ENCODE measurements at places on chromosomes 2 and 18.

- DNase-seq = no peak
These were observed 195.8 kb downstream of the HDAC4 start for GRCh38 chr2:239204876-239205468.

- DNase-seq = no peak
These were observed 246.3 kb upstream of the NRP2 start for GRCh38 chr2:205435970-205436369.

DNA sequence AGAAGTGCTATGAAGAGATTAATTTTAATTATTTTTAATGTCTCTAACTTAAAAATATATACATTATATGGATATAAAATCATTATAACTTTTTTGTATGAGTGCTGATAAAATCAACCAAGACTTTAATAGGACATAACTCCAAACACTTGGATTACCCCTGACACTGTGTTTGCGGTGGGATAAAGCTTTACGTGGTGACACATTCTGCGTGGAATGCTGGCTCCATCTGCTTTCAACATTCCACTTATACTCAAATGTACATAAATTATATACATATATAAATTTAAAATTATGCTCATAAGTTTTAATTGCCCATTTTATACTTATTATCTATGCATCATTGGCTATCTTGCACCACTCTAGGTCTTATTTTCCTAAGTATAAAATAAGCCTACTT lies 30.5 kb downstream of the LINC00305 start:
- DNase-seq = no peak

DNA sequence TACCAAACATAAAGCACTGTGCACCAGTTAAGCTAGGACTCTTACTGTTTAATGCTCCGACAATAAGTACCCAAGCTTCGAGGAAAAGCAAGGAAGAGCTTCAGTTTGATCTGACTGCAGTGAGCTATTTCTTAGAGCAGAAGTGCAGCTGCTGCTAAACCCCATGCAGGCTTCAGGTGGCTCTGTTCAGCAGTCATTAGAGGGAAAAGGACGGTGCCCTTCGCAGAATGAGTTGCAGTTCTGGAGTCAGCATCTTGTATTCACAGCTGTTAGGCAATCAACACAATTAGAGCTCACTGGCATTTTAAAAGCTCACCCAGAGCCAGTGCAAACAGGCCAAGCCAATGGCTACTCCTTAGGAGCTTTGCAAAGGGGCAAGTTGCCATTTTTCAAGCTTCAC lies 1.5 kb upstream of the CERKL start:
- no peak for DNase-seq

GRCh38 chr2:205352593-205352992 lies 329.7 kb upstream of the NRP2 start:
- no peak for DNase-seq

GRCh38 chr2:15940661-15941480 lies 521 bp downstream of the MYCN start:
- no peak for DNase-seq

GRCh38 chr2:188378371-188378950 lies 86.8 kb downstream of the GULP1 start:
- DNase-seq = no peak

DNA sequence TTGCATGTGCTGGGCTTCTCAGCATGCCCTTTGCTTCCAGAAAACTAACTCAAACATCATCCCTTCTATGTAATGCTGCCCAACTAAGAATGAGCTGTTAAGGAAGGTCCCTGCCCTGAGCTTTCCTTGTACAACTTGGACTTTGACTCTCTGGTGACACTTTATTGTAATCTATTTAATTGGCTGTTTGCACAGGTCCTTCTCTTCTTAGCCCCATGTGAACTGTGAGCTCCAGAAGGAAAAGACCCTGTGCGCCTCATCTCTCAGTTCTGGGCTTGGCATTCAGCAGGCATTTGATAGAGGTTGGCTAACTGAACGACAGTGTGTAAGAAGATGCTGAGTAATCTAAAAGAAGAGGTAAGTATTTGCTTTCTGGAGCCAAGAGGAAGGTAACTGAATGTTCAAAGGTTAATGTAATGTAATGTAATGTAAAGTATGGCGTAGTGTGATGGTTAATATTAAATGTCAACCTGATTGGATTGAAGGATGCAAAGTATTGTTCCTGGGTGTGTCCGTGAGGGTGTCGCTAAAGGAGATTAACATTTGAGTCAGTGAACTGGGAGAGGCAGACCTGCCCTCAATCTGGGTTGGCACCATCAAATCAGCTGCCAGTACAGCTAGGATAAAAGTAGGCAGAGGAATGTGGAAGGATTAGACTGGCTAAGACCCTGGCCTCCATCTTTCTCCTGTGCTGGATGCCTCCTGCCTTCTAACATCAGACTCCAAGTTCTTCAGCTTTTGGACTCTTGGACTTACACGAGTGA lies 60.8 kb upstream of the CCDC195 start:
- no peak for DNase-seq

DNA sequence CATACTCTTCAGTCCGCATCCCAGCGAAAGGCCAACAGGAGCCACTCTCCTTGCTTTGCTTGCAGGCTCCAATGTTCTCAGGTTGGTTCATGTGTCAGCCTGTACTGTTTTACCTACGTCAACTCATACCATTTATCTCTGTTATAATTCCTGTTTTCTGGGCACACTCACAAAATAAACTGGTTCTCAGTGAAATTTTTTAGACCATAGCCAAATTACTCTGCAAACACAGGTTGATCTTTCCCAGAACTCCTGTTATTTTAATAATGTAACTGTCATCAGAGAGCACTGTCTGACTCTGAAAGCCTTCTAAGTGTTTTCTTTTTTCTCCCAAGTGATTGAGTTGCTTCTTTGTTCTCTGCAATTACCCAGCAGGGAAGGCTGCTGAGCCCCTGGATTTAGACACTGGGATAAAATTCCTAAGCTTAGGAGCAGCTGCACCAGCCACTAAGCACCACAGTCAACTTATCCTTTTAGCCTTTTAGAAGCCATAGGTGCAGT lies 111.6 kb upstream of the PIEZO2 start:
- no peak for DNase-seq

DNA sequence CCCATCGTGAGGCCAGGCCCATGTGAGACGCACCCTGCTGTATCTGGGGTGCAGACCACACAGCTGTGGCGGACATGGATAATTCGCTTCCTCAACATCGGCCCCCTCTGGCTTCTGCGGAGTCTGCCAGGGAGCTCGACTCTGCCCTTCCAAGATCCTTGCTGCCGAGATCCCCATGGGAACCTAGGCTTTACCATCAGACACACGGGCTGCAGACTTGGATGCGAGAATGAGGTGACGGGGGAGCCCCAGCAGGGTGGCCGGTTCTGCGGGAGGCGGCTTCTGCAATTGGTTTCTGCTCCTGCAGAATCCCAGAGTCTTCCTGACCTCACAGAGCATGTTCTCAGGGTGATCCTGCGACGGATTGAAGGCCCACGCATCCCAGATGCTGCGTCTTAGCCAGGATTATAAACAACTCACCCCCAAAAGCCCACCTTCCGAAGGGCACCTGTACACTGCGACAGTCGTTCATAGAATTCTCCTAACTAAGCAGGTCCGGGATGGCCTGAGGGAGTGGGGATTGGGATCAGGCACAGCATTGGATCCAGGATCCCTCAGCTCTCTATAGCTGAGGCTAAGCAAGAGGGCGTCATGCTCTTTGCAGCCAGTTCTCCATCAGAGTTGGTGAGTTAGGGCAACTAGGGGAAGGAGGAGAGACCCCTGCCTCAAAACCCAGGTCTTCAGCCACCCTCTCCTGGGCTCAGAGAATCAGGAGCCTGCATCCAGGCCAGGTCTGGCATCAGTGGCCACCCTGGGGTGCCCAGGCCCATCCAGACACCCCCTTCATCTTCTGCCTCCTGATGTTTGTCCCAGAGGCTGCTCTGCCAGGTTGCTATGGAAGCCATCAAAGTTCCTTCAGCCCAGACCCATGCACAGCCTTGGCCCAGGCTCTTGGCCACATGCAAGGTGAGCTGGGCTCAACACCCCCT lies 74.7 kb upstream of the SNTG2 start:
- DNase-seq = no peak

DNA sequence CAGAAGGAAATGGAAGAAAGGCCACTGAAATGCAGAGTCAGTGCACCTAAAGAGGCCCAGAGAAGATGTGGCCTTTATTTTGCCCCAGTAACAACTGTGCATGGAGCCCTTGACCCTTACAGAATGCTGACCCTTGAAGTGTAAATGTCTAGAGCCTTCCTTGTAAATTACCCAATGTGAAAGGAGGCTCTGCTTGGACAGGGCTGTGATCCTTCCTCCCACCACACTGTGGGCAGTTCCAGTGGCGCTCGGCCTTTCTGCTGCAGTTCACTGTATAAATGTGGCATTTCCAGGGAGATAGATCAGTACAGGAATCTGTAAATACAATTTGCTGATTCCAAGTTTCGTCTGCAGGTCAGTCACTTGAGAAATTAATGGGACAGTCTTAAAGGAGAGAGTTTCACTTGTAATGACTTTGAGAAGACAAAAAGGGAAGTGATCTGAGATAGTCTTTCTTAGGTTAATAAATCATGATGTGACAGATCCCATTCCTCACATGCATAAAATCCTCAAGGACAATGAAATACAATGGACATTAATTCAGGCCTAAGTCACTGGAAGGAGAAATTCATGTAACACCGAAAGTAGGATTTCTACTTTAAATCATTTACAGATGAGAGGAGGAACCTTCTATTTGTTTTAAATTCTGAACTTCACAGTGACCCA lies 133.8 kb upstream of the LMAN1 start:
- no peak for DNase-seq

- DNase-seq = no peak
These were observed 189.6 kb downstream of the TXNL1 start for GRCh38 chr18:56448751-56449150.

DNA sequence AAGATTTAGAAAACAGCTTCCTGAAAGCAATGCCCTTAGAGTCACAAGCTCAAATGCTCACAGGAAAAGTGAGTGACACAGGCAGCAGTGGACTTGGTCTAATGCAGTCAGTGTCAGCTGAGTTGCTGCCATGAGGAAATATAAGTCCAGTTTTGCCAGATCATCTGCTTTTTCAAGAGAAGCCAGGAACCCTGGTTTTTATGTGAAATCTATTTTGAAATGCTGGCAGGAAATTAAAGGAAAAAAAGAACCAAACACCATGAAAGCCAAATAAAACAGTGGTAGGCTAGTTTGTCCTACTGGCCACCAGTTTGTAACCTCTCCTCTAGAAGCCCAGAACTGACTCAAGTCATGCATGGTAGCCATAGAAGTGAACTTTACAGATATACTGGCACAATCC lies 109.2 kb downstream of the THADA start:
- DNase-seq = no peak

DNA sequence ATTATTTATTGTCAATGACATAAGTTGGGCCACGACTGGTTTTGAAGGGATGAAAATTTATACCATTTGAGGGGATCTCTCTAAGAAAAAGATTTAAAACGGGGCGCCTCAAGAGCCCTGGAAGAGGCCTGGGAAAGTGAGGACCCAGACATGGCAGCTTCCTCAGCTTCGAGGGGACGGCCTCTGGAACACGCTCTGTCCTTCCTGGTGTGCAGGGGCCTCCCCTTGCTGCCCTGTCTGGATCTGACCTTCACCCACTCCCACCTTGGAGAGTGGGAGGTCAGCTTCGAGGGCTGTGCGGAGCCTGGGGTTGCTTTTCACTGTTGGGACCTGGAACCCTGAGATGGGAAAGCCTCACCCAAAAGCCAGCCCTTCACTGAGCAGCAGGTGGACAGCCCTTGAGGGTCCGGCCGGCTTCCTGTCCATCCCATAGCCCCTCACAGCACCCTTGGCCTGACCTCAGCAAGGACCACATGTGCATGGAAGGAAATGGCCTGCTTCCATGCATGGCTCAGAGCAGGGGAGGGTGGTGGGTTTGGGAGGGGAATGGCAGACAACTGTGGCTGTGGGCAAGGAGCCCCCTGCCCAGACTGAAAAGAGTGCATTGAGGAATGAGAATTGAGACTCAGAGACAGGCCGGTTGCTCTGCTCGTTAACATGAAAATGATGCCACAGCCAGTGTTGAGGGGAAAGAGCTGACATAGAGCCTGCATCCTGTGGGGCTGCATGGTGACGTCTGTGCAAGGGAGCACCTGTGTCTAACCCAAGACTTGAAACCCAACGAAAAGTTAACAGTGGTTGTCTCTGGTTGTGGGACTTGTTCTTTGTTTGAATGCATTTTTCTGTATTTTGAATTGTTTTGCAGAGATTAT lies 16.3 kb downstream of the FBLN7 start:
- no peak for DNase-seq

- no peak for DNase-seq
These were observed at the start of gene EPAS1 for GRCh38 chr2:46296840-46297545. Gene EPAS1 (plus strand): TSS chr2:46297407. CDS start chr2:46297912, 505 bp downstream.

DNA sequence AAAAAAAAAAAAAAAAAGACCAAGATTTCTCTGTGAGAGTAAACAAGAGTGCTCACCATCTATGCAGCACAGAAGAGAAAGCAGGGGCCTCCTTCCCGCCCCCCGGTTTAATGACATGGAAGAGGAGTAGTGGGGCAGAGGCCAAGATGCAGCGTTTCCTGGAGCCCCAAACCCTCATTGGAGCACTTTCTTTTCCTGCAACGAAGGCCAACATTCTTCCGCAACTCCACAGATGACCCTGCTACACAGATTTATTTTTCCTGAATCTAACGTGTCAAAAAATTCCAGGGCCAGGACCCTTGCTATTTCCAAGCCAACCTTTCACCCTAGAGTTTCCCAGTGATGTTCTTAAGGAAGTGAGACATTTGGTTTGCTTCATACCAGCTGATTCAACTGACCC lies 189.6 kb downstream of the MIB1 start:
- DNase-seq = no peak

DNA sequence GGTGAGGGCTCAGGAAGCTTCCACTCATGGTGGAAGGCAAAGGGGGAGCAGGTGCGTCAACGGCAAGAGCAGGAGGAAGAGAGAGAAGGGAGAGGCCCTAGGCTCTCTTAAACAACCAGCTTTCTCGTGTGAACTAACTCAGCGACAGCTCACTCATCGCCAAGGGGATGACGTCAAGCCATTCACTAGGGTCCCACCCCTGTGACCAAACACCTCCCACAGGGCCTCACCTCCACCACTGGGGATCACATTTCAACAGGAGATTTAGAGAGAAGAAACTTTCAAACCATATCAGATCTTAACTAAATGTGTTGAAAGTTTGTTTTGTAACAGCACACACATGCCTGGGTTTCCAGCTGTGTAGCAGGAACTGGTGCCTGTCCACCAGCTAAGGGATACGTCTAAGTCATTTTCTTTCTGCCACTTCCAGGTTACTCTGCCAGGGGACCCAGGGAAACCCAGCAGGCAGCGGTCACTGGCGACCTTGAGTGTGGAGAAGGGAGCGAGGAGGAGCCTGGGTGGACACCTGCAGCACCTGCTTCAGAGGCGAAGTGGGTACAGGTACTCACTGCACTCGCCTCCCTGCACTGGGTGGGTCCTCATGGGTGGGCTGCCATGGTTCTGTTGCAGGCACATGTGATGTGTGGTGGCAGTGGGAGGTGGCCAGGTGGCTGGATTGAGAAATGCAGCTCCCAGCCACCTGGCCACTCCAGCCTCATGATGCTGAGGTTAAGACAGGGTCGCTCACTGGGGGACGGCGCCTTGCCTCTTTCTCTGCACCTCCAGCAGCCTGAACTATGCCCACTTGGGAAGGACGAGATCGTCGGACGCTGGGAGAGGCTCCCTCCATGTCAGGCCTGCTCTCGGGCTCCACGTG lies 8.4 kb upstream of the GPC1 start:
- no peak for DNase-seq

GRCh38 chr2:233535271-233535670 lies 31.3 kb downstream of the USP40 start:
- no peak for DNase-seq
